NCI-H69 (cell line): ENCODE measurements at places on chromosomes 6 and 20.

GRCh38 chr20:59958626-59959025, 403 bp downstream of the CDH26 start:
- no peak for DNase-seq

GRCh38 chr6:24125980-24126379, at the start of gene NRSN1:
TSS of gene NRSN1 (plus strand) at chr6:24126215. CDS start at chr6:24134328, 8,113 bp downstream.
- DNase-seq: peak; percentile 96

DNA sequence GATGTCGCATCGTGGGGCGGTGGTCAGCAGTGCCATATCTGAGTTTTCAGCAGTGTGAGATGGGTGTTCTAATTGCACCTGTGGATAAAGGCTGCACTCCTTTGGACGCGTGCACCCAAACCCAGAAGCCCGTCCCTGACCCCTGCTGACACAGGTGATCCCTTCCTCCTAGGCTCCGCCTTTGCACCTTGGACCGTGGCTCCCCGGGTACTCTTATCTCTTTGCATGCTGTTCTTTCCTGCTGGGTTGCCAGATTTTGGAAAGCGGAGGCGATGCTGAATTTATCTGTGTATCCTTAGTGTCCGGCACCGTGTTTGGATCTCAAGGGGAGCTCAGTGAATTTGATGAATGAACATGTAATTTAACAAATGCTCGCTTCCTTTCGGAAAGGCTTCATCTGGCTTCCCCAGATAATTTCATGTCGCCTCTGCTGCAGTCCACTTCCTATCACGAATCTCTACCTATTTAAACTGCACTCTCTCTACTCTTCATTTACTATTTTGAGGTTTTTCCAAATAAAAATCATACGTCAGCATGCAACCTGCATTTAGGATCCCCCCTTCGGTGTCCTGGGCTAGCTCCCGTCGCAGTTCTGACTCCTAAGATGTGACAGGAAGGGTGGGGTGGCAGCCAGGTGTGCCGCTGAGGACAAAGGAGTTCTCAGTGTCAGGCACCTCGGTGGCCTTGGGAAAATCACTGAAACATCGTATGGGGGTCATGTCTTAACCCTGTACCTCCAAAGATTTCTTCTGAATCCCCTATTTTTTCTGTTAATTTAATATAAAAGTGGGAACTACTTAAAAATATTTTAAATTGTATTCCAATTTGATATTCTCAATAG, 753 bp upstream of the PERP start:
- peak; percentile 95 for DNase-seq

GRCh38 chr6:154591234-154591633, 80.7 kb upstream of the CNKSR3 start:
- no peak for DNase-seq

DNA sequence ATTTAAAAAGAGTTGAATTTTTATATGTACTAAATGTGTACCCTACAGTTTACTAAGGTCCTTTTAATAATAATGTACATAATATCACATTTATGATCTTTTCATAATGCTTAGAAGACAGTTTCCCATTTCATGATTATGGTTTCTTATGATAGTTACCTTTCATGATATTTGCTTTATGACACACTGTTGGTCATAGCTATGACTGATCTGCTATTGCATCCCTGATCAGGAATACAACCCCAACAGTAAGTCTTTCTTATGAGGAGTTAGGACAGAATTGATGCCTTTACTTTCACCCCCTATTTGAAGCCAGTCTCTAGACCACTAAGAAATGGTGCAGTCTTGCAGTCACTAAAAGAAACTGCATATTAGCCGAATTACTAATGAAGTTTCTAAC, 31.0 kb downstream of the LCA5 start:
- DNase-seq: no peak

GRCh38 chr20:36344517-36345132, 38.5 kb downstream of the DLGAP4 start:
- no peak for DNase-seq

DNA sequence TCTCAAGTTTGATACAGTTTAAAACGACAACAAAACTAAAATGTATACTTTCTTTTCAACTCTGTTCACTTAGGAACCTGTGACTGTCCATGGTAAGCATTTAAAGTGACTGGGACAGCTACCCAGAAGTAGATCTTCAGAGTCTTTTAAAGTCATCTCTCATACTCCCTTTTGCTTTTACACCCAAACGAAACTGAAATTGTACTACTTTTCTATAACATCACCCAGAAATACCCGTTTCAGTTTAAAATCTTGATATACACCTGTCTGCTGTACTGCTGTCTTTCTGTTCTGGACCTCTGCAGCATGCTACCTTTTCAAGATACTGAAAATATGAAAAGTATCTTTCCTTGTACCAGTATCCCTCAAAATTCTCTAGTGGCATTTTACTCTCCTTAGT, 170.4 kb upstream of the THEMIS start:
- no peak for DNase-seq

- peak; percentile 96 for DNase-seq
Measured at GRCh38 chr6:79868098-79868722, 79.1 kb downstream of the ELOVL4 start.

DNA sequence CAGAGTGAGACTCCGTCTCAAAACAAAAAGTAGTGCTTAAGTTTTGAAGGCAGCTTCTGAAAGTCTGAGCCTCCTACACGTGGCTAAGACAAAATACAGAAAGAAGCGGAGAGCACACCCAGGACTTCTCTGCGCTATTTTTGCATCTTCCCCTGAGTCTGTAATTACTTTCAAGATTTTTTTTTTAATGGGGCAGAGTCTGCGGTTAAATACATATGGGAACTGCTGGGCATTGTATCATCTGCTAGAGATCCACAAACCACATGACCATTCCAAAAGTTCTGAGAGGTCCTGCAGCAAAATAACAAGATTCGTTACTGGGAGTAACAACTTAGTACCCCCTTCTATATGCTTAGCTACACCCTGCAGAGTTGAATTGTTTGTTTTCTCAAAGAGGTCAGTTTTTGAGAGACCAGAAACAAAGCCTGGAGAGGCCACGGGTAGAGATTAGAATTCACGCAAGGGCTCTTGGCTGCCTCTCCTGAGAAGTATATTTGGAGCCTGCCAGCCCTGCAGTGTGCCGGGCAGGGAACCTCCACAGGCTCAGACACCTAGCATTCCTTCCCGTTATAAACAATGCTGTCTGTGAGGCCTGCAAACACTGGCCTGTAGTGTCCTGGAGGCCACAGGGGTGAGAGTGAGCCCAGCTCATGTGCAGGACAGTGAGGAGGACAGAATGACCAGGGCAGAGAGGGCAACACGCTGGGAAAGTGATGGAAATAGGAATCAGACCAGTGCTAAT, 48.2 kb upstream of the FAM50B start:
- DNase-seq: no peak

DNA sequence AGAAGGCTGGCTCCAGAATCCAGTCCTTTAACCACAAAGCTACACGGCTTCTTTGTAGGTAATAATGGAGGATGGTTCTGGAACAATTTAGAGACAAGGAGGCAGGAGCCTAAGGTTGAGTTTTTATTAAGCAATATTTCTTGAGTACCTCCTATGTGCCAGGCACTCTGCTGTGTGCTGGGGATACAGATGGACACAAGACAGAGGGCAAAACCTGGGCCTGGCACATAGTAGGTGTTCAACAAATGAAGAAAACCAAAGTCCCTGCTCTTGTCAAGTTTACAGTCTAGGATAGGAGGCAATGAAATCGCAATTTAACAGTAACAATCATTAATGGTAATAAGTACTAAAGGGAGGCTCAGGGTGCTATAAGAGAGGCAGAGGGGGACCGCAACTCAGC, 17.4 kb downstream of the CCM2L start:
- no peak for DNase-seq

DNA sequence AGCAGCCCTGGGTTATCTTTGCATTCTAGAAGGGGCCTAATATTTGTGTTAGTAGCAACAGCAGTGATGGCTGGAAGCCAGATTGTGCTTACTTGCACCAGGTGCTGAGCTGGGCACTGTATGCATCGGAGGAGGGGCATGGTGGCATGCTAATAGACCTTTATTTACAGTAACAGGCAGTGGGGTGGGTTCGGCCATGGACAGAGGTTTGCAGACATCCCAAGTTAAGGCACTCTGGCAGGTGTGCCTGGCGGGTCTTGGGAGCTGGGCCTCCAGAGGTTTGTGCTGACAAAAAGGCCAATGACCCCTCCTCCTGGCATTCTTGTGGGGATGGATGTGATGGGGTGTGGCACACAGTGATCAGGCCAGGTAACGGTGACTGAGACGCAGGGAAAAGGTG, 39.0 kb upstream of the CD93 start:
- peak; percentile 89 for DNase-seq

DNA sequence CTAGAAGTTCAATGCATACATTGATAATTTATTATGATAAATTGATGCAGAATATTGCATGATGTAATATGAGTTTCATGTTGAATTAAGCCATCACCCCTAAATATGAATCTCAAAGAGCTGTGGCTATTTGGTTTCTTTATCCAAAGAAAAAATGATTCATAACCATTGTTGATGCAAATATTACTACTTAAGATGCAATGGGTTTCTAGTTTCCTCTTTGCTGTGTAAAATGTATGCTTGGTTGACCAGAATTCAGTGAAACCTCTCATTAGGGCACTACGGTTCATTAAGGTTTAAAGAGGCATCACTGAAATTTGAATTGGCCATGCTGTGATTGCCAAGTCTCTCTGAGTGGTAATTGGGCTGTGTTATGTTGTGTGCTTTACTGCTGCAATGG, 492.5 kb upstream of the FLRT3 start:
- DNase-seq: peak; percentile 95

DNA sequence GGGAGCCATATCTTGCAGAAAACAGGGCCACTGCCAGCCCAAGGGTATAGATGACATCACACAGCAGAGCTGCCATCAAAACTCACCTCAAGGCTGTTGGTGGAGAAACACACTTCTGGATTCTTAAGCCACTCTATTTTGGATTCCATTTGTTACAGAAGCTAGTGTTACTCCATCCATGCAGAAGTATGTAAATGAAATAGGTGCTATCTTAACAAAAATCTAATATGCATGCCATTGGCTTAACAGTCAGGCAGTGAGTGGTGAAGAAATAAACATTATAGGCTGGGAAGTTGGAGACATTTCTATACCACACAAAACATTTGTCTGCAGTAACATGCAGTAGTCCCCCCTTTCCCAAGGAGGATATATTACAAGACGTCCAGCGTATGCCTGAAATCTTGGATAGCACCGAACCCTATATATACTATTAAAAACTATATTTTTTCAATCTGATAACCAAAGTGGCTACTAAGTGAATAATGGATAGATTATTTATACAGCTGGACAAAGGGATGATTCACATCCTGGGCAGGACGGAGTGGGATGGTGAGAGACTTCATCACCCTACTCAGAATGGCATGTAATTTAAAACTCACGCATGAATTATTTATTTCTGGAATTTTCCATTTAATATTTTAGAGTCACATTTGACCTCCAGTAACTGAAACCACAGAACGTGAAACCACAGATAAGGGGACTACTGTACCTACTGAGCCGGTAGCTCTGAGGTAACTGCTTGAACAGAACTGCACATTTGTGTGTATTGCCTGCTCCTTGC, 160.0 kb upstream of the PLN start:
- no peak for DNase-seq

DNA sequence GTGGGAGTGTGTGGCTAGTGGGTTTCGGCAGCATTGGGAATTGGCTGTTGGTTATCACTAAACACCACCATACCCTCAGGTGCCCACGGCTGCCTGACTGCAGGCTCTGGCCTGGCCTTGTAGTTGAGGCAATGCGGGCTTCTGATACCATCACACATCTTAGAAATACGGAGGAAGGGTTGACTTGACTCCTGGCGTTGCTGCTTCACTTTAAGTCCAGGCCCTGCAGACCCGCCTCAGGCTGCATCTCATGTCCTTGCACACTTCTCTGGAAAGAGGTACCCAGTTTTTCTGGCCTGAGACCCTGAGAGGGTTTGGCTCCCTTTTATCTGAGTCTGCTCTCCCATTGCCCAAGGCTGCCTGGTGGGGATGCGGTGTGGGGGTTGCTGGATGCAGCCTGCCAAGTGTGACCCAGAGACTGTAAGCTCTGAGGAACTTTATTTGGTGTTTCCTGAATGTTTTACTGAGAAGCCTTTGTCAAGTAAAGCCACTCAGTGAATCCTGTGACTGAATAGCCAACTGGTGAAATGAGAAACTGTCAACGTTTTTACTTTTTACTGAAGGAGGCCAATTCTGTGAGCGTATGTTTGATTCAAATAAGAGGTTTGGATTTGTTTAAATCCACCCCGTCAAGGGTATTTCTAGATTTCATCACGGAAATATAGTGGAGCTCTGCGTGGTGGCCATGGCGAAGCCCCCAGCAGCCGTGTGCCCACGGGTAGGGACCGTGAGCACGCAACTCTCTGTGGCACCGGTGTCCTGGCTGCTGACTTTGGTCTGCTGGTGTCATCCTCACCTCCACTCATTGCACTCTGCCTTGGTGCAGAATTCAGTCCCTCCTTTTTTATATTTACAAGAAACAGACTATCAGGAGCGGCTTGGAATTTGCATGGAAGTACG, 160.1 kb downstream of the DTNBP1 start:
- no peak for DNase-seq

- DNase-seq: no peak
Measured at GRCh38 chr6:144617191-144617590, 332.1 kb downstream of the UTRN start.

DNA sequence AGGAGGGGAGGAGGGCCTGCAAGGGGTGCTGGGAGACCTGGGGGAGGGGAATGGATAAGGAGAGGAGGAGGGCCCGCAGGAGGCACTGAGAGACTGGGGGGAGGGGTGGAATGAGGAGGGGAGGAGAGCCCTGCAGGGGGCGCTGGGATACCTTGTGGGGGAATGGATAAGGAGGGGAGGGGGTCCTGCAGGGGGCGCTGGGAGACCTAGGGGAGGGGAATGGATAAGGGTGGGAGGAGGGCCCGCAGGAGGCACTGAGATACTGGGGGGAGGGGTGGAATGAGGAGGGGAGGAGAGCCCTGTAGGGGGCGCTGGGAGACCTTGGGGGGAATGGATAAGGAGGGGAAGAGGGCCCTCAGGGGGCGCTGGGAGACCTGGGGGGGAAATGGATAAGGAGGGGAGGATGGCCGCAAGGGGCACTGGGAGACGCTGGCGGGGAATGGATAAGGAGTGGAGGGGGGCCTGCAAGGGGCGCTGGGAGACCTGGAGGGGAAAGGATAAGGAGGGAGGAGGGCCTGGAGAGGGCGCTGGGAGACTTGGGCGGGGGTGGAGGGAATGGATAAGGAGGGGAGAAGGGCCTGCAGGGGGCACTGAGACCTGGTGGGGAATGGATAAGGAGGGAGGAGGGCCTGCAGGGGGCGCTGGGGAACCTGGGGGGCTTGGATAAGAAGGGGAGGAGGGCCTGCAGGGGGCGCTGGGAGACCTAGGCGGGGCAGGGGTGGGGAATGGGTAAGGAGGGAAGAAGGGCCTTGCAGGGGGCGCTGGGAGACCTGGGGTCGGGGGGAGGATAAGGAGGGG, 1.3 kb upstream of the CTCFL start:
- peak; percentile 46 for DNase-seq
